Epithelial cell of proximal tubule (primary cell): ENCODE measurements at places on chromosomes 4 and X.

DNA sequence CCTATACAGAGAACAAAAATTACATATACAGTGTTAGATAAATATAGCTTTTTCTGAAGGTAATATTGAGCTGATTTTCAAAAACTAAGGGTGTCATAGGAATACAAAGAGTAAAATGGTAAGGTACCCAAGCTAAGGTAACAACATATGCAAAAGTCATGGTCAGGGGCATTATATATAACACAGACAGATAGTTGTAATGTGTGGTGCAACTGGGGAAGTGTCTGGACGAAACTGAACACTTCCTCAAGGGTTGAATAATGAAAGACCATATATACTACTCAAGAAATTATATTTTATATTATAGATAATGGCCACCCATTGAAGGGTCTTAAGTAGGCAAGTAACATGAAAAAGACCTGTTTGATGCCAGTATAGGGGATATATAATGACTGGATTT is 262.1 kb upstream of the CXXC4 start:
- no peak for DNase-seq

DNA sequence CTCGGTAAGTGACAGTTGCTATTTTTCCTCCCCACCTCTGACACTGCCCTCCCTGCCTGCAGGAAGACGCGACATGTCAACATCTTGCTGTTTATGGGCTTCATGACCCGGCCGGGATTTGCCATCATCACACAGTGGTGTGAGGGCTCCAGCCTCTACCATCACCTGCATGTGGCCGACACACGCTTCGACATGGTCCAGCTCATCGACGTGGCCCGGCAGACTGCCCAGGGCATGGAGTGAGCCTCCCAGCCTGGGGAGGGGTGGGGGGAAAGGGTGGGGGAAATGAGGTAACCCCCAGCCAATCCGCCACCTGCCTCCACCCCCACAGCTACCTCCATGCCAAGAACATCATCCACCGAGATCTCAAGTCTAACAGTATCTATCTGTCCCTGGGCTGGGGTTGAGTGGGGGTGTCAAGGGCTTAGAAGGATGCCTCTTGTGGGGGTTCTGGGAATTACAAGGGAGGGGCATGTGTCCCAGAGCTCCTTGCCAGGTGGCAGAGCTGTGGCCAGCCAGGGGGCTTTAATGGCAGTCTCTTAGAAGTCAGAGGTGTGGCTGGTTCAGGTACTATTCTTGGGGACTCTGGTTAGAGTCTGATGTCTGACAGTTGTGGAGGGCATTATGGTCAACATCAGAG is 7.8 kb downstream of the ARAF start:
- no peak for DNase-seq

GRCh38 chr4:18957716-18958115 is 936.2 kb upstream of the LCORL start:
- DNase-seq = no peak

DNA sequence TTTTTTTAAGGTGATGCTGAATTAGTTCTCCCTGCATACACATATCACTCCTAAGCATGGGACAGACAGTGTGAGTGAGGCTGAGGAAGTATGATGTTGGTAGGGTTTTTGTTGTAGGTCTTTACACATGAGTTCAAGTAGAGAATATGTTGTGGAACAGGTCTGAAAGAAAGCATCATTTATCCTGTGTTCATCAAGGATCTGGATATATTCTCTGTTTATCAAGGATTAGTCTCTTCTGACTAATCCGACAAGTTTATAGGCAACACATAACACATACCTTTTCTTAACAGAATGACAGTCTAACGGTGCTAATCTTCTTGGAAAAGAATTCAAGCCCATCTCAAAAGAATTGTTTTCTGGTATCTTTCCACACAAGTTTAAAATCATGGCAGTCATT is 10.5 kb downstream of the SLIT2 start:
- DNase-seq = no peak

GRCh38 chrX:78708262-78708661 is 39.3 kb upstream of the LPAR4 start:
- DNase-seq = peak; percentile 2

GRCh38 chr4:67521506-67521905 is 23.8 kb downstream of the CENPC start:
- no peak for DNase-seq

GRCh38 chrX:136176399-136176825 is 29.1 kb downstream of the FHL1 start:
- DNase-seq = peak; percentile 82

DNA sequence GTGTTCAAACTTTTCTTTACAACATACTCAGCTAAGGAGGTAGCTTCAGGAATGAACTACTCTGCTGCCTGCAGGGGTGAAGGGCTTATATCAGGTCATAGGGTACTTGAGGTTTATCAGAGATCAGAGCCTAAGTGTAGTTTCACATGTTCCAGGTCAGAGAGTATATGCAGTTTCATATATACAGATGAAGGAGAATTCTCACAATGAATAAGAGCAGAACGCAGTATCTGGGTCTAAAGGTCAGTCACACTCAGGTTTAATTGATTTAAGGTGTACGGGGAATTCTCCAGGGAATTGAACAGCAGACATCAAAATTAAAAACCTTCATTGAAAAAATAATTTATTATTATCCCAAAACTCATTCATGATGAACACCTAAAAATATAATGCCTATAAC is 700.6 kb downstream of the TECRL start:
- DNase-seq = no peak

DNA sequence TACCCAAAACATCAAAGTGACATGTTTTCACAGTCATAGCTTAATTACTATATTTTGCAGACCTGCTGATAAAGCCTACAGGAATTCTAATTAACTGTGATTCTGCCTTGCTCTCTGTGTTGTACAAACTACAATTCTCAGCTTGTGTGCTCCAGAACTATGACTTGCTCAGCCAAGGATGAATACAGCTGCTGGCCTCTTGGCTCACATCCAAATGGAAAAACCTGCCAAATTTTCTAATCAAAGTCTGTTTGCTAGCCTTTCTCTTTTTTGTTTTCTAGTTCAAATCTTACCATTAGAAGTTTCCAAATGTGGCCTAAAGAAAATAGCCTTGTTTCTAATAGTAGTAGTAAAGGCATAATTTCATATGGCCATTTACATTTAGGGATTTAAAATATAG is 1176.8 kb downstream of the FAM133A start:
- no peak for DNase-seq

- no peak for DNase-seq
These were observed 145.7 kb downstream of the RAPGEF2 start for GRCh38 chr4:159248384-159249178.

DNA sequence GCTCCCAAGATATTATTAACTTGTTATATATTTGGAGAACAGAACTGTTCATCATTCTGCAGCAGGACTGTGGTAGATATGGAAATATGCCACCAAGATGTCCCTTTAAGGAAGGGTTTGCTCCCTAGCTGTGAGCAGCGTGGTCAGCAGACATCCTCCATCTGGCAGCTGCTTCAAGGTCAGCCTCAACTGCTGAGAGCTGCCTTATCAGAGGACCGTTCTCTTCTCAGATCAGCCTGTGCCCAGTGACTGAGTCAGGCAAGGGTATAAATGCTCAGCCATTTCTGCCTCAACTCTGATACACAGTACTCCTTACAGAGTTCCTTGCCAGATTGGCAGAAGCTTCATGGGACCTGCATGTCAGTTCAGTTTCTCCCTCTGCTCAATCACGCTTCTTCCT is 63.4 kb upstream of the MAGEB2 start:
- DNase-seq = no peak

DNA sequence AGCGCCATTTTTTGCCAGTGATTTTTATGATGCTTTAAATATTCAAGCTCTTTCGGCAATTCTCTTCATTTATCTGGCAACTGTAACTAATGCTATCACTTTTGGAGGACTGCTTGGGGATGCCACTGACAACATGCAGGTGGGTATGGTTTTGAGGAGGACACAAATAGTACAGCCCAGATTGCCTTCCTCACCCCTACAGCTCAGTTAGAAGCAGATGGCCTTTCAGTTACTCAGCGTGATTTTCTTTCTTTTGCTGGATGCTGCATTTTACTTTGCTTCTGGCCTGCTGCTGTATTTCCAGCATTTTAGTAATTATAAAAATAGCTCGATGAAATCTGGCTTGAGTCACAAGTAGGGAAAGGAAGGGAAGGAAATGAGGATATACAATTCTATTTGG is 114.7 kb downstream of the SLC4A4 start:
- no peak for DNase-seq

GRCh38 chrX:75273483-75273882 is 402 bp upstream of the UPRT start:
- DNase-seq = no peak

- peak; percentile 9 for DNase-seq
These were observed 33.4 kb upstream of the SRD5A3 start for GRCh38 chr4:55312489-55313101.

DNA sequence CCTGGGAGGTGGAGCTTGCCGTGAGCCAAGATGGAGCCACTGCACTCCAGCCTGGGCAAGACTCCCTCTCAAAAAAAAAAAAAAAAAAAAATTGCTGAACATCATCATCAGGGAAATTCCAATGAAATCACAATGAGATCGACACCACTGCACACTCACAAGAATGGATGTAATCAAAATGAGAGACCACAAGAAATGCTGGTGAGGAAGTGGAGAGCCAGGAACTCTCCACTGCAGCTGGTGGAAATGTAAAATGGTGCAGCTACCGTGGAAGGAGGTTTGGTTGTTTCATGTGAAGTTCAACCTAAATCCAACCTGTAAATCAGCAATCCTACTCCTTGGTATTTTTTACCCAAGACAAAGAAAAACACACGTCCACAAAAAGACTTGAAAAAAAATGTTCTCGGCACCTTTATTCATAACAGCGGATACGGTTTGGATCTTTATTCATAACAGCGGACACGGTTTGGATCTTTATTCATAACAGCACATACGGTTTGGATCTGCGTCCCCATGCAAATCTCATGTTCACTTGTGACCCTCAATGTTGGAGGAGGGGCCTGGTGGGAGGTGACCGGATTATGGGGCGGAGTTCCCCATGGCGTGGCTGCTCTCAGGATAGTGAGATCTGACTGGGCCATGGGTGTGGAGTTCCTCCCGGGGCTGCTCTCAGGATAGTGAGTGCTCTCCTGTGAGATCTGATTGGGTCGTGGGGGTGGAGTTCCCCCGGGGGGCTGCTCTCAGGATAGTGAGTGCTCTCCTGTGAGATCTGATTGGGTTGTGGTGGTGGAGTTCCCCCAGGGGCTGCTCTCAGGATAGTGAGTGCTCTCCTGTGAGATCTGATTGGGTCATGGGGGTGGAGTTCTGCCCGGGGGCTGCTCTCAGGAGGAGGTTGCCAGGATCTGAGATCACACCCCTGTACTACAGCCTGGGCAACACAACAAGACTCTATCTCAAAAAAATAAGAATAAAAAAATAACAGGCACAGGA is 7.7 kb downstream of the GAK start:
- no peak for DNase-seq

GRCh38 chr4:44017422-44017739 is 431.2 kb downstream of the KCTD8 start:
- no peak for DNase-seq

- peak; percentile 89 for DNase-seq
These were observed 19.7 kb upstream of the ABCG2 start for GRCh38 chr4:88177983-88178625.

DNA sequence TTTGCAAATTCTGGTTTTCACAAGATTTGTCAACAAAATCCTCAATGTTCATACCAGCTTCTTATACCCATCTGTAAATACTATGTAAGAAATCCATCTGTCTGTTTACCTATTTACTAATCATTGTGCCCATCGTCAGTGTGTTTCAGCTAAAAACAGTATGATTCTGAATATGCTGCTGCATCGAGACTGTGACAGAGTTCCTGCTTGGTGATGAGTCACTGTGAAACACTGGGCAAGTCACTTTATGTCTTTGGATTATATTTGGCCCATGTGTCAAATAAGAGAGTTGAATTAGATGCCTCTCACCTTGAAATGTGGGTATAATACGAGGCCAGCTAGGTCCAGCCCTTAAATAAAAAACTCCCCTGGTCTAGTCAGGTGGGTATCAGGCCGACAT is 79.3 kb downstream of the CBLL2 start:
- no peak for DNase-seq

GRCh38 chrX:151754641-151755215 is 20.2 kb downstream of the CNGA2 start:
- no peak for DNase-seq

GRCh38 chr4:182886205-182886604 is 31.0 kb downstream of the DCTD start:
- no peak for DNase-seq

DNA sequence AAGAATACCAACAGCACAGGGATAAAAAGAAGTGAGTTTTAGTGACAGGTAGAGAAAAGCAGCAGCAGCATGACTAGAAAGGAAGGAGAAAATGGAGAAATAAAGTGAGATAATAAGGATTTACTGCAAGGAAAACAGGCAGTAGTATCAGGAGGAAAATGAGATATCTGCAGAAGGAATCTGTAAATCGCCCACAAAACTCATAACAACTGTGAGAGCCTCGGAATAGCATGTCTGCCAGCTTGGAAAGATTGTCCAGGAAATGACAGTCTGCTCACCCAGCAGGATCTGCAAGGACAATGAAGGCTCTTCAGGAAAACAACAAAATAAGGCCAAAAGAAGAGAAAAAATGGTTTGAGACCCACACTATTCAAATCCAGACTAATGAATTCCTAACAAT is 47.4 kb downstream of the CXXC4 start:
- DNase-seq = no peak

- no peak for DNase-seq
These were observed 237.7 kb downstream of the ENOX2 start for GRCh38 chrX:130665263-130665662.

DNA sequence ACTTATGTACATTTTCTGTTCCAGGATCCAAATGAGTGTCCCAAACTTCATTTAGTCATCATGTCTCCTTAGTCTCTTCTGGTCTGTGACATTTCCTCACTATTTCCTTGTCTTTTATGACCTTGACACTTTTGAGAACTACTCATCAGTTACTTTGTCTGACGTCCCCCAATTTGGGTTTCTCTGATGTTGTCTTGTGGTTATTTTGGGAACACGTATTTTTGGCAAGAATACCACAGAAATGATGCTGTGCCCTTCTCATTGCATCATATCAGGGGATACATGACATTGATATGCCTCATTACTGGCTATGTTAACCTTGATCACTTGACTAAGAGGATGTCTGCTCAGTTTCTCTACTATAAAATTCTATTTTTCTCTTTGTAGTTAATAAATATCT is 308.8 kb downstream of the ZNF674 start:
- DNase-seq = no peak

DNA sequence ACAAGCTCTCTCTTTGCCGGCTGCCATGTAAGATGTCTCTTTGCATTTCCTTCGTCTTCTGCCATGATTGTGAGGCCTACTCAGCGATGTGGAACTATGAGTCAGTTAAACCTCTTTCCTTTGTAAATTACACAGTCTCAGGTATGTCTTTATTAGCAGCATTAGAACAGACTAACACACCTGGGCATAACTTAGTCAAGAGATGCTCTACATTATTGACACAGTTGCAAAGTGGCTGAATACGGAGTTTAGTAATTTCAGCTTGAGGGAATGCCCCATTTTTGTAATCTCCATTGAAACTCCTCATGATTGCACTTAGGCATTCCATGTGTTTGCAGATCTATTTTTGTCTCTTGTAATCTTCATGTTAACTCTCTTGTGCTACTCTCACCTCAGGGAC is 299.5 kb upstream of the HAND2 start:
- no peak for DNase-seq
